ENCODE measurements at places on chromosomes 2 and 18.

DNA sequence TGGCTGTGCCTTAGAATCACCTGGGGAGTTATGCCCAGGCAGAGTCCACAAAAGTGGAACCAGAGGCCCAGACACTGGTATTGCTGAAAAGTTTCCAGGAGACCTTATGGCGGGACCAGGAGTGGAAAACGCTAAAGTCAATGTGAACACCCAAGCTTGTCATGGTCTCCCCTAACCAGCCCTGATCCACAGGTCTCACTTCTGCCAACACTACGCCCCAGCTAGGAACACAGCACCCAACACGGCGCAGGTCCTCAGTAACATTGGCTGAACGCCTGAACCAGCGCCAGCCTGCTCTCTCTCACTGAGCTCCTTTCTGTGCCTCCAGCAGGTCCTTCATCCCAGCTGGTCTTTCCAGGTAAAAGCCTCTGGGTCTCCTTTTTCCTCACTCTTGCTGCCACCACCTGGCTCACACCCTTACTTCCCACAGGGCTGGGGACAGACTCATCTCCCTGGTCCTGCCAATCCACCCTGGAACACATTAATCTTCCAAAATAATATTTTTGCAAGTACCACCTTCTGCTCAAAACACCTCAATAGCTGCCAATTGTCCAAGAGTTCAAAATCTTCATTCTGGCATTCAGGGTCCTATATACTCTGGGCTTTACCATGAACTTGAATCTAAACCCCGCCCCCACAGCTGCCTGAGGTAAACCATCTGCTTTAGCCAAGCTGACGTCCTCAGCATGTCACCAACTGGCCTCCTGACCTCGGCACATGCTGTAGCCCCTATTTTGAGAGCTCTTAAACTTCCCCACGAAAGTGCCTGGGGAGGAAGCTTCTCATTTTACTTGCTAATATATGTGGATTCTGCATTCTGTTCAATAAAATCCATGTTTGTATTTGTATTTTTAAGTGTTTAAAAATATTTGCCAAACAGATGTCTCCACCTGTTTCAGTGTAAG, 34.6 kb downstream of the ADCY3 start:
- no peak for DNase-seq

DNA sequence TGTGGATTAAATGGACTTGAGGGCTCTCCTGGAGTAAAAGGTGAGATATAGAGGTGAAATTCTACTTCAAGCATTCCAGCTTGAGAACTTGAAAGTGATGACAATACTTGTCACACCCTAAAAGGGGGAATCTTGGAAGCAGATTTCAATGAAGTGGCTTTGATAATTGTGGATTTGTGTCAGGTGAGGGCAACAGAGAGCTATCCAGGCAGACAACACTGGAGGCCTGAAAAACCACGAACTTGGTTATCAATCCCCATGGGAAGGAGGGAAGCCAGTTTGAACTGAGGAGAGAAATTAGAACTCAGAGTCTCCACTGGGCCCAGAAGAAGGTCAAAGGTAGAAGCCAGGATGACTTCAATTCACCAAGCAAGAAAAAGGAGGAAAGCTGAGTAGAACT, 263.9 kb downstream of the FIGN start:
- no peak for DNase-seq

GRCh38 chr2:27838502-27838901, 51.7 kb downstream of the RBKS start:
- DNase-seq: no peak

- DNase-seq: no peak
Observed at GRCh38 chr18:36760598-36760997, 68.2 kb downstream of the TPGS2 start.

GRCh38 chr18:2425426-2426317, 145.6 kb downstream of the METTL4 start:
- DNase-seq: no peak

- peak; percentile 4 for DNase-seq
Observed at GRCh38 chr2:171864357-171864985, 29.6 kb downstream of the SLC25A12 start.

- no peak for DNase-seq
Observed at GRCh38 chr18:8858888-8859511, 153.6 kb downstream of the MTCL1 start.

DNA sequence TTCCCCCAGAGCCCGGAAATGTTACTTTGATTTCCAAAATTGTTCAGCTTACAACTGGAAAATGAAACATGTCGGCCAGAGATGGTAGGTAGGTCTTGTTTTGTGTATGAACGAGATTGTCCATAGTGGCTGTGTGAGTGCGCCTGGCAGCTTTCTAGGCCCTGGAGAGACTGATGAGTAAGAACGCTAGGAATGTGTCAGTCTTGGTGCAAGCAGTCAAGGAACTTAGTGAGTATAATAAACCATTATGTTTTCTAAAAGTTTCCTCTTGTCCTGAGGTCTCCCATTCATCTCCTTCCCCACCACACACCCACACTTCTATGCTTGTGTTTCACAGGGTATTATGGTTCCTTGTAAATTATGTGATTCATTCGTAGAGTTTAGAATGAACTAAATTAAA, 234.2 kb downstream of the CDH2 start:
- no peak for DNase-seq

DNA sequence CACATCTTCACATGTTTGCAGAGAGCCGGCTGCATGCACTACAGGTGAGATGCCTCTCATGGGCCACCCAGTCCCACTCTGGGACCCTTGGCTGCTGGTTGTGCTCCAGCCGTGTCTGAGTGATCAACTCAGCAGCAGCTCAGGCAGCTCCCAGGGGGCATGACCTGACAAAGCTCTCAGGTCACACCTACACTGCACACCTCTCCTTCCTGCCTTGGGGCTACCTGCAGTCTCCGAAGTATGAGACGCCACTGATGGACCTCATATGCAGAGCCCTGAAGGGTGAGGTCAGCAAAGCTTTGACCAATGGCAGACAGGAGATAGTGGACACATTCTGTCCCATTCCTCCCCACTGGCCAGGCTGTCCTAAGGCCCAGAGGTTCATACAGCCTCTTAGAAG, 51.4 kb downstream of the LBH start:
- DNase-seq: no peak

DNA sequence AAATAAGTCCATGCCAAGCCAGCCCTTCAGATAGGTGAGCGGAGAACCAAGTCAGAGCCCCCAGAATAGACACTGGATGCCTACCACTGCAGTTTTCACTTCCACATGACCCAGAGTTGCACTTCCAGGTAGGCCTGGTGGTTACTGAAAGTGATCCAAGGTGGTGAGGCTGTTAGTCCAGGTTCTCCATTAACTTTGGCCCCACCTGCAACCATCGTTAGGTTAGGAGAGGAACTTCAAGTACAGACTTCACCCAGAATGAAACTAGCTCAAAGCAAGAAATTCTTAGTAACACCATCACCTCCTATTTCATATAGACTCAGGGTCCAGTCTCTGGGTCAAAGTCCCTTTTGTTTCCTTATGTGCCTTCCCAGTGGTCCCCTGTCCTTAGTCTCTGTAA, 293.1 kb upstream of the ID2 start:
- DNase-seq: no peak

GRCh38 chr2:241534701-241535375, 23.7 kb upstream of the BOK start:
- DNase-seq: no peak

DNA sequence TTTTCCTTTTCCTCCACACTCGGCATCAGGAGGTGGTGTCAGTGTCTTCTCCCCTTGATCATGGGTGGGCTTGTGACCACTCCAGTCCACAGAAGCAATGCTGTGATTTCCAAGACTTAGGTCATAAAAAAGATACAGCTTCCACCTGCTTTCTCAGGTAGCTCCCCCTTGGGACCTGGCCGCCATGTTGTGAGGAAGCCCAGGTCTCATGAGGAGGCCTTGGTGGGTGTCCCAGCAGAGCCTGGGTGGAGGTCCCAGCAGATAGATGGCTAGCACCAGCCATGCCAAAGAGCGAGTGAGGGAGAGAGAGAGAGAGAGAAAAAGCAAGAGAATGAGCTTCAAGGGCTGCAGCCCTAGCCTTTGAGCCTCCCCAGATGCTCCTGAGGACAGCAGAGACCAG, 16.0 kb downstream of the SLC66A2 start:
- no peak for DNase-seq

DNA sequence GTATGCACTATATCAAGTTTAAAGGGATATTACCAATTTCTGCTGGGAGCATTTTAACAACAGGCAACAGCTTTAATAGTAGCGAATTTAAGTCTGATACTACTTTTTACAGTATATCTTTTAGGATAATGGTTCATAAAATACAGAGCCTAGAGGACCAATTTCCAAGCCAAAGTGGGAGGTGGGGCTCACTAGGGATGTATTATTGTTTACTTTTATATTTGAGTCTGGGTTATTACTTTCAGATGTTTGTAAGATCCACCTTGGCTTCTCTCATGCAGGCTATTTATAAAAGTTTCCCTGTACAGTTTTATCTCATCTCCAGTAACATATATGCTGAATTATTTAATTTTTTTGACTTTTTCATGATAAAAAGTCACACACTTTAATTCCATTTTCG, 242.0 kb downstream of the CMPK2 start:
- DNase-seq: no peak

GRCh38 chr18:74731097-74731496, 133.4 kb downstream of the ZNF407 start:
- no peak for DNase-seq

DNA sequence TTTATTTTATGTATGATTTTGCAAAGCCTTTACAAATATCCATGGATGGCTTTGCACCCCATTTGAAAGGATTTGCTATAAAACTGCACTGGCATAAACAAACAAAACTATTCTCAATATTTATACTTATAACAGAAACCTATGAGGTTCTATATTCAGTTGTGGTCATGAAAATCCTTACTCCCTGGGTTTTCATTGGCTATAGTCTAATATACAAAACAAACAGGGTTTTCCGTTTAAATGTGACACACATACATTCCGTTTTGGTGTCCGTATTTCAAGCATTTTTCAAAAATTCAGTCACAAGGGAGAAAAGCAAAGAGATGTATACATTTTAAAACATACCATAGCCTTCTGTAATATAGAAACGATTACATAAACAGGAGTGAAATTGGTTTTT, 100.0 kb downstream of the TCF4 start:
- no peak for DNase-seq

- no peak for DNase-seq
Observed at GRCh38 chr18:39721712-39722111, 2156.1 kb upstream of the CELF4 start.

DNA sequence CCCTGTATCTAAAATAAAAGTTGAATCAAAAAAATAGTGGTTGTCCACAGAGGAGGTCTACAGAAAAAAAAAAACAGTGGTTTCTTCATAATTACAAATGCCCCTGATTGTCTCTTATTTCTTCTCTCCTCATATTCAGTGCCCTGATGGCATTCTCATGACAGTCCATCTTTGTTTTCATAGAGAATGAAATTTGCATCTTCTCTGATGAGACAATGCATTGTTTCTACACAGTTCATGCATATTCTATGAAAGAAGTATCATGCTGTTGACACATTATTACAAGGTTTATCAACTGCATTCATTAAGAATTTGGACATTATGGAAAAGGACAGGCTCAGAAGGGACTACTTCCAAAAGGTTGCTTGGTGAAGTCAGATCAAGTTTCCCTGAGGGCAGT, 59.5 kb downstream of the LHCGR start:
- no peak for DNase-seq

DNA sequence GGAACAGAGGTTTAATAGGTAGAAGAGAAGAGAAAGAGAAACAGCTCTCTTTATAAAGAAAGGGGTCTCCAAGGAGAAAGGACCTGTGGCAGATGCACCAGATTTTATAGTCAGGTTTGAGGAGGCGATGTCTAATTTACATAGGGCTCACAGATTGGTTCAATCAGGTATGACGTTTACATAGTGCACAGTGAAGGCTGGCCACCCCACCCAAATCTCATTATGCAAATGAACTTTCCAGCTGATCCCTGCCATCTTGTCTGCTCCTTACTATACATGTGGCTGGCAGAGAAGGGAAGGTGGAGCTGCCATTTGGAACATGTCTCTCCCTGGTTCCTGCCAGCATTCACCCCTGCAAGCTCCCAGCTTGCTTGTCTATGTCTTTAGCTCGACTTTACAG, 557.8 kb downstream of the SUCLG1 start:
- no peak for DNase-seq

DNA sequence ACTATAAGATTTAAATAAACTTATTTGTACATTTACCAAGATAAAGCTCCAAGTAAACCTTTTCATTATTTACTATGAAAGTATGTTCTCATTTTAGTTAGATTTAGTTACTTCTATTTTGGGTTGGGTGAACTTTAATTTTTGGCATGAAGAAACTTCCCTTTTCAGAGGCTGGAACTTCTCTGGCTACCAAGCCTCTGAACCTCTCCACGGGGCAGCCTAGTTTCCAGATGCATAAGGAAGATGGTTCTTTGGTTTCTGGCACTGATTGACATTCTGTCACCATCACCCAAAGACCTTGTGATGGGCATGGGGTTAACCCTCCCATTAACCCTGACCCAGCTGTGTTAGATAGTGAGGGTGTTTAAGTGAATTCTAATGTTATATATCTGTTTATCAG, 17.1 kb downstream of the PSD4 start:
- DNase-seq: no peak

DNA sequence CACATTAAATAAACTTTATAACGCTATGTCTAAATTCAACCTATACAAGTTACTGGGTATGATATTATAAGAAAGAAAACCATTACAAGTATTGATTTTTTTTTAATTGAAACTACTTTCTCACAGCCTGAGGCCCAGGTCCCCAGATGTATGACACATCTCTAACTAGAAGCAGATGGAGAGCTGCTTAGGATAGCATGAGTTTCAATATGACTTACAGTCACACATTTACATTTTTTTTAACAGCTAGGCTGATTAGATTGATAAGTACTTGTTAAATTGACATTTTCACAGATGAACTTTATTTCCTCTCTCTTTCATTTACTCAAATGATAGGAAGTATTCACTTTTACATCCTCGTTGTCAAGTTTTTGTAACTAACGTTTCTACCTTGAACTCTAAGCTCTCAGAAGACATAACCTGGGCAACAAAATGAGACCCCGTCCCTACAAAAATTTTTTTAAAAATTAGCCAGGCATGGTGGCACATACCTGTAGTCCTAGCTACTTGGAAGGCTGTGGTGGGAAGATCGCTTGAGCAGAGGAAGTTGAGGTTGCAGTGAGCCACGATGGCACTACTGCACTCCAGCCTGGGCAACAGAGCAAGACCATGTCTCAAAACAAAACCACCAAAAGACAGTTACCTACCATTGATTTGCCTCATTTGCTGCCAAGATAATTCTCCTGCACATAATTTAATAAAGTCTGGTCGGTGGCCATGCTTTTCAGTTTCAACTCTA, 52.4 kb downstream of the STK39 start:
- no peak for DNase-seq

GRCh38 chr18:34031810-34032209, 192.9 kb downstream of the NOL4 start:
- DNase-seq: no peak

Measured in endothelial cell (in vitro differentiated cells).